T-cell (primary cell): ENCODE measurements at places on chromosomes 6 and 20.

- DNase-seq: no peak
These were observed 479.7 kb upstream of the FLRT3 start for GRCh38 chr20:14817101-14817500.

- no peak for DNase-seq
These were observed 672 bp downstream of the CARMIL1 start for GRCh38 chr6:25279748-25280343.

DNA sequence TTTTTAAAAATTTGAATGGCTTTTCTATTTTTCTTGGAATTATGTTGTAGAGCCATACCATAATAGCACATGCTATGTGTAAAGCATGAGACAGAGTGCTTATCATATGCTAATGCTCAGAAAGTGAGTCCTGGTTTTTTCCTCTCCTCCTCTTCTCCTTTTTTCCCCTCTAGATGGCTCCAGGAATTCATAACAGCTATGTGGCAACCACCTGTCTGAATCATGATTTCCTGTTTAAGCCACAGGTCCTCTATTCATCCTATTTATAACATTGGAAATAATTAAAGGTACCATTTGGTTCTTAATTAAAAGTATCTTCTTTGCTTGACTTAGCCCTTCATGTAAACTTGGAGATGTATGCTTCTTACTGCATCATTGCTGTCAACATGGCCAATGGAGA is 260.0 kb upstream of the MAP3K7 start:
- DNase-seq: no peak

DNA sequence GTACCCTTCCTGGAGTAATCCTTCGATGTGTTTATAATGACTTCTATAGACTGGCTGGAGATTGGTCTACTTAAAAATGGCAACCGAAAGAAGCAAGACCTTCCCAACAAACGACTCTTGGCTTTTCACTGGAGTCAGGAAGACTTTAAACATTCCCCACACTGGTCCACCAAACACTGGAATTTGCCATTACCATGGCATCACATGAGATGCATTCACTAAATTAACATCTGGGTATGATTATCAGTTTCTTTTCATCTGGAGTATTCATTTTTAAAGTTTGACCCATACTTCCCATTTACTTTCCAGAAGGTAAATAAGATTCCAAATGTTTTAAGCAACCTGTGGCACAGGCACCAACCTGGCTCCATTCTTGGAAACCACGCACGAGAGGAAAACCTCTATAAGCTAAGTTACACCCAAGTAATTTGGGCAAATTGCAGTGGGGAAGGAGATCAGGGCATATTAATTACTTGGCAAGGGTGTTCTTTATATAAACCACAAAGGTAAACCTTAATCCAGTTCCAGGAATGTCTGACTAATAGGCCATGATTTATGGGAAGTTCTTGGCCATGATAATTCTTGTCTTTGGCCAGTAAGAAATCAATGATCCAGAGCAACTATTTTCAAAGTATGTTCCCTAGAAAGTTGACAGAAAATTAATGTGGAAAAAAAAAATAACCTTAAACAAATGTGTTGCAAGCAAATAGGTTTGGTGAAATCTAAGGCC is 190.0 kb upstream of the COL21A1 start:
- DNase-seq: no peak

- no peak for DNase-seq
These were observed 144.8 kb upstream of the FOXA2 start for GRCh38 chr20:22729180-22729579.

GRCh38 chr20:62876902-62877816 is 15.5 kb upstream of the TCFL5 start:
- no peak for DNase-seq

DNA sequence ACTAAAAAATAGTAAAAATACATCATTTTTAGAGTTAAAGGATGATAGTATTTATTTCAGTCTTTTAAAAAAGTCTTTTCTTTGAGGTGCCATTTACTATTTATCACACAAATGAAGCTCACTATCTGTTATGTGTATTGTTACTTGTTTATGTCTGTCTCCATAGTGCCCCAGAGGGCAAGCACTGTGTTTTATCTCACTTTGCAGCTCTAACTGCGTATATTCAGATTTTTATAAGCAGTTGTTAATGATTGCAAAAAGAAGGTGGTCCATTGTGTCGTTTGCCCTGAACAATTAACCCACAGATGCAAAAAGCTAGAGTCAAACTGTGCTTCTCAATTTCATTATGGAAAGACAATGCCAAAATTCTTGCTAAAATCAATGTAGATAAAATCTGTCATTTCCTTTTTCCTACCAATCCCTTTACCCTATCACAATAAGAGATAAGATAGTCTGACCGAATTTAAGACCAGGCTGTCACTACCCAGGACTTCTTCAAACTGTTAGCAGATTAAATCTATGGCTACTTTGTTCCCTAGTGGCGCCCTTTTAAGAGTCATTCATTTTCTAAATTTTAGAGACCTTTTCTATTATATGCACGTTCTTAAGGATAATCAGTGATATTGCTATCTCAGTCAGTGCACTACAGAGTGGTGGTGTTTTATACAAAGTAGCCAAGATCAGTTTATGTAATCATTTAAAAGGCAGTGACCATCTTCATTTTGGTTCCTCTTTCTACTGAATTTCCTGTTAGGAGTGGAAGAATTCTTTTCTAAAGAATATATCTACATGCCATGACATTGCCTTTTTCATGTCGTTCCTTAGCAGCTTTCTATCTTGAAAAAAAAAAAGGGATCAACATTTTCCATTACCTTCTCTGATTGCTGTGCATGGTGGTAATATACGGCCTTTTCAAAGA is 133.1 kb upstream of the PRDM1 start:
- DNase-seq: no peak

- DNase-seq: no peak
These were observed 45.4 kb downstream of the RPF2 start for GRCh38 chr6:111027219-111027618.

GRCh38 chr20:62066339-62066982 is 780 bp upstream of the TAF4 start:
- DNase-seq: no peak

GRCh38 chr6:87558446-87558845 is 31.3 kb downstream of the RARS2 start:
- no peak for DNase-seq
